Mesenteric fat pad (tissue), 1 donor: ENCODE measurements at places on chromosomes 3 and 15. TPM values are rescaled to one million over a fixed set of nuclear protein-coding genes. Genes with fewer than 3 reads are reported as not detected.

GRCh38 chr3:60182697-60183096 is 1068.6 kb downstream of the FHIT start:
- DNase-seq, result no peak

DNA sequence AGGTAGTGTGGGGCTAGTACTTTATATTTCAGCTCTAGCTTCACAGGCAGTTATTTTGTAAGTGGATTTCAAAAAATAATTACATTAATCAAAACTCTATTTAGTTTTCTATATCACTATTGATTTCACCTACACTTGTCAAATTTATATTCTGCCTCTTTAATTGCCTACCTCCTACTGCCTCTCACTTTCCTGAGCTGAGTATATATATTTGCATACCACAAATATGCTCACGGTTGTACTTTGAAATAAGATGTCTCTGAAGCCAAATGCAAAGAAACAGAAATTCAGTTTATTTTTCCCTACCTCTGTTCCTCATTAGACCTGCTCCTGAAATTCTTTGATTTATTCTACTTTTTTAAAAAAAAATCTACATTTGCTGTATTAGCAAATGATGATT is 309.3 kb upstream of the TGFBR2 start:
- DNase-seq, result no peak

- DNase-seq, result no peak
Observed at GRCh38 chr3:47370887-47371697, 9.7 kb upstream of the PTPN23 start.

DNA sequence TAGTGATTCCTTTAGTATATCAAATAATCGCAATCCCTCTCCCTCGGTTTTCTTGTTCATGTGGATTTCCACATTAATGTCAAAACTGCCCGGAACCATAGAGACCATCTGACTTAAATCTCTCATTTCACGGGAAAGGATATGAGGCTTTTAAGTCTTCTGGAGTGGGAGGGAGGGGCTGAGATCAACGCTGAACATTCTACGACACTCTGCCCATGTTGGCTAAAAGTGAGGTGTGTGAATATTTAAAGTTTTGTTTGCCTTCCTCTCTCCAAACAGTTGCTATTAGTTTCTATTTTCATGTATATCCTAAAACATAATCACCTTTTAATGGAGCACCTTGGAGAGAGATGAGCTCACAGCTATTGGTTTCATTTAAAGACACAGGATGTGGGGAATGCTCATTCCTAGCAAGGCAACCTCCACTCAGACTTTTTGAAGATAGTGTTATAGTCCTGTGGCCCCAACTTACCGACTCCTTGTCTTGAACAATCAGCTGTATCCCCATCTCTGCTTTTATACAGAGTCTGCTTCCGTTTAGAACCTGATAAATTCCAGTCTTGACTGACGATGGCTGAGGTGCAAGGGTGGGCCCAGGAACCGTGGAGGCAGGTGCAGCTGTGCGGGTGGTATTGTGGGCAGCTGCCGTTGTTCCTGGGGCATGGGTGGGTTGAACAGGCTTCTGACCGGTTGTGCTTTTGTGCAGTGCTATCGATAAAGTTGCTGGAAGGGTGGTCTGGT is 9.2 kb downstream of the LAMP3 start:
- no peak for DNase-seq

DNA sequence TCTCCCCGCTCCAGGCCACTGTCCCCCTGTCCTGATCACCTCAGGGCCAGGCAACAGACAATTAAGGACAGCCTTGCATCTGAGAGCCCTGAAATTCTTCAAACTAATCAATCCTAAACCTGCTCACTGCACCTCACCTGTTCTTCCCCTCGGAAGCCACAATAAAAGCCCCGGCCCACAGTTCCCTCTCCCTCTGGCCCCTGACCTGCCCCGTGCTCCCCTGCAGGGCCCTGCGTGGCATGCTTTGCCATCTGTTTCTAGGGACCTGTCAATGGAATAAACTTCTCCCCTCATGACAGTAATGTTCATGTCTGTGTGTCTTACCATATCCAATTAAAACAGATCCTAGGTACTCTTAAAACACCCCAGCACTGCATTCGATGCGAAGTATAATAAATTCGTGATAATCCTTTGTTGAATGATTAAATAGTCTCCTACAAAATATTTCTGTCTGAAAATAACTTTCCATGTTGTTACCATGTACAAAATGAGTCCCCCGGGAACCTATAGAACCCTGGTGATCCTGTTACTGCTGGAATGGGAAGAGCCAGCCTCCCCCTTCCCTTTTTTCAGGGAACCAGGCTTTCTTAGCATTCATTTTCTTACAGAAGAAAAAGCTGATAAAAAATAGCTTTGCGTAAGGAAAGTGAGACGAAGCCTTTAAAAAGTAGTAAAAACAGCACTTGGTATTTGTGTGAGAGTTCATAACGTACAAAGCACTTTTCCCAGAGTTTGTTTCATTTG is 59.0 kb downstream of the ABTB1 start:
- no peak for DNase-seq

DNA sequence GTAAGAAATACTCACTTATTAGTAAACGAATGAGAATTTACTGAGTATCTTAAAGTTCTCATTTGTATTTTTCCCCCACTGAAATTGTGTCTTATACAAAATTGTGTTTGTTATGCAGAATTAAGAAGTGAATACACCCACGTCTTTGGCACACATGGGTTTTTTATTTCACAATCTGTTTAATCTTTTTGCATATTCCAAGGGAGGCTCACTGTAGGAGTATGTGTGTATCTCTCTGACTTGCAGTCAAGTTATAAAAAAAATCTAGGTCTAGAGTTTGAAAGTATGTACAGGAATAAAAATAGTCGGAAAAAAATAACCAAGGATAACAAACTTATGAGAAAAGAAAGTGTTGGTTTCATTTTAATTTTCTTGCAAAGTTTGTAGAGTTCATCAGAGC is 255.2 kb downstream of the PDCD6IP start:
- no peak for DNase-seq

Gene CCDC33
- not detected for total RNA-seq

Gene CSPG5
- 2.0 TPM for total RNA-seq
